ENCODE measurements at places on chromosomes 2 and 18. TPM values are rescaled to one million over a fixed set of nuclear protein-coding genes. Genes with fewer than 3 reads are reported as not detected.

The TXNDC9 gene
- 27.0 TPM for total RNA-seq

The EPC2 gene
- 20.0 TPM for total RNA-seq

The ZEB2 gene
- 13.5 TPM for total RNA-seq

The RTP5 gene
- total RNA-seq, result 0.29 TPM

The MAL gene
- total RNA-seq, result 54.0 TPM

The LRRC30 gene
- total RNA-seq, result not detected

The KLHL14 gene
- not detected for total RNA-seq

The VPS4B gene
- total RNA-seq, result 34.8 TPM

The SERPINB5 gene
- not detected for total RNA-seq

- H3K27me3 ChIP-seq, result peaks cover 2% of the 10 kb centered on the region
- H3K36me3 ChIP-seq, result no peaks in the 10 kb centered on the region
- H3K4me3 ChIP-seq, result no peak overlapping the region
- no peaks in the 10 kb centered on the region for H3K4me1 ChIP-seq
- H3K27ac ChIP-seq, result no peak overlapping the region
These were observed 368.2 kb downstream of the EPHA4 start for GRCh38 chr2:221203856-221204255.

GRCh38 chr2:47300609-47301276 lies 102.2 kb upstream of the MSH2 start:
- H3K4me3 ChIP-seq, result no peak overlapping the region
- H3K27ac ChIP-seq, result no peak overlapping the region
- no peak for DNase-seq
- peaks cover 1% of the 10 kb centered on the region for H3K27me3 ChIP-seq
- H3K4me1 ChIP-seq, result peaks cover 9% of the 10 kb centered on the region

GRCh38 chr2:225993430-225993829 lies 593.9 kb downstream of the NYAP2 start:
- H3K4me1 ChIP-seq, result no peaks in the 10 kb centered on the region
- H3K27me3 ChIP-seq, result peaks cover 4% of the 10 kb centered on the region
- no peak overlapping the region for H3K4me3 ChIP-seq
- DNase-seq, result no peak
- no peak overlapping the region for H3K27ac ChIP-seq

DNA sequence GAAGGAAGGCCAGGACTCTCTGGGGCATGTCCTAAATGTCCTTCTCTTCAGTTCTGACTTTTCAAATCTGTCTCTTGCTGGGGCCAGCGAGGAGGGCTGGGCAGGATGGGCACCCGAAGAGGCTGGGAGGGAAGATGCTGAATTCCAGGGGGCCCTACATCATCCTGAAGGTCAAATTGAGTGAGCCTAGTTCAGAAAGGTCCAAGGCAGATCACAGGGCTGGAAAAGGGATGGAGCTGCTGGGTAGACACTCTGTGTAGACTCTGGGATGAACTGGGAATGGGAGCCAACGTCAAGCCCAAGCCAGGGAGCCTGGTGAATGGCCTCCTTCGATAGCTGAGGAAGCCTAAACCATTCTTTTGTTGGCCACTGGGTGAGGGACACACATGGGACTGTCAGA lies 133.1 kb downstream of the MYCN start:
- DNase-seq, result no peak
- H3K36me3 ChIP-seq, result no peaks in the 10 kb centered on the region
- no peaks in the 10 kb centered on the region for H3K4me1 ChIP-seq
- no peaks in the 10 kb centered on the region for H3K27me3 ChIP-seq
- H3K4me3 ChIP-seq, result no peak overlapping the region

DNA sequence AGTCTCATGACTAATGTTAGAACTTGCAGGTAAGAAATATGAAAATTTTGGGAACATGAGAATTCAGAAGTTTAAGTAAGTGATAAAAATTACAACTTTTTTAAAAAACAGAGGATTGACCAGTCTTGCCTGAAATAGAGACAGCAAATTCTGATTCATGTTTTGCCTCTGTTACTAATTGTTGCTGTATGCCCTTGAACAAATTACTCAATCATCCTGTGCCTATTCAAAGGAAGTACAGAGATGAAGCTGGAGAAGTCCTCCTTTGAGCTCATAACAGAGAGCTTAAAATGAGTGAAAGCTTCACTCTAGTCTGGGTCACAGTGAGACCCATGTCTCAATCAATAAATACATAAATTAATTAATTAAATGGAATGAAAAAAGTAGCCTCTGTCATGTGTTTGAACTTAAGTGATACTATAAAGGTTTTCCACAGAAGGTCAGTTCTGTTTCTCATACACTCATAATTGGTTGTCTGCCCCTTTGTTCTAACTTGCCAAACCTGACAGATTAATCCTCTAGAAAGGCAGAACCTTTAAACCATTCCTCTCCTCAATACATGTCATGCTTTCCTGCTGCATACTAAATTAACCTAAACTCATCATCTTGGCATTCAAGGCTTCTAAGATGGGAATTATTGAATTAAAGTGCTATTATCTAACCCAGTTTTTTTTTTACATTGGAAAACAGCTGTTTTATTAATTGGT lies 374.6 kb upstream of the LRATD1 start:
- H3K4me3 ChIP-seq, result no peak overlapping the region
- H3K4me1 ChIP-seq, result no peaks in the 10 kb centered on the region
- no peak for DNase-seq
- no peaks in the 10 kb centered on the region for H3K36me3 ChIP-seq
- H3K27me3 ChIP-seq, result no peaks in the 10 kb centered on the region
- no peak overlapping the region for H3K27ac ChIP-seq

GRCh38 chr2:162749994-162750393 lies 88.6 kb downstream of the KCNH7 start:
- no peaks in the 10 kb centered on the region for H3K4me1 ChIP-seq
- no peaks in the 10 kb centered on the region for H3K36me3 ChIP-seq
- no peak for DNase-seq
- no peak overlapping the region for H3K4me3 ChIP-seq

DNA sequence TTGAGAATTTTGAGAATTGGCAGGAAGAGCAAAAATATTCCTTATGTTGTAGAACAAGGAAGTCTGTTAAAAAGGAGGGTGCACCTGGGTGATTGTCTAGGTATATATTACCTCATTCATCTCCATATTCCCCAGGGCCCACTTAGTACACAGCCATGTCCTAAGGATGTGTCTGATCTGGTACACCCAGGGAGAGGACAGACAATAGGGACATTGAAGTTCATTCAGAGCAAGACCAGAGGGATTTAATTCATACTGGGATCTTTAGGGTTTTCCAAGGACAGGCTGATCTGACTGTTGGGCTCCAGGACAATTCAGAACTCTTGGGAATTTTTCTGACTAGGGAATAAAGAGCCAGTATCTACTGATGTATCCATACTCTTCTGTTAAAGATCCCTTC lies 112.1 kb downstream of the PHLPP1 start:
- peaks cover 7% of the 10 kb centered on the region for H3K36me3 ChIP-seq
- peaks cover 4% of the 10 kb centered on the region for H3K4me1 ChIP-seq

DNA sequence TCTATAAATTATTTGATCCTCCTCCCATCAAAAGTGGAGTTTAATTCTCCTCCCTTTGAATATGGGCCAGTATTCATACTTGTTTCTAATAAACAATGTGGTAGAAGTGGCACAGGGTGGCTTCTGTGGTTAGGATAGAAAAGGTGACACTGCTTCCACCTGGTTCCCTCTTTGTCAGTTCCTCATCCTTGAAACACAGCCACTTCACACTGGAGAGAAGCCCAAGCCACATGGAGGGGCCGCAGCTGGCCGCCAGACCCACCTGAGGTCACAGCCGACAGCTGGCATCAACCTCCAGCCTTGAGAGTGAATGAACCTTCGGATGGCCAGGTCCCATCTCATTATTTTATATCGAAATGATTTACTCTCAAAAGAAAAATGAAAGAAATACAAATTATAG lies 27.5 kb upstream of the SLC66A3 start:
- no peaks in the 10 kb centered on the region for H3K27me3 ChIP-seq
- no peak for DNase-seq
- H3K4me3 ChIP-seq, result no peak overlapping the region
- H3K36me3 ChIP-seq, result no peaks in the 10 kb centered on the region
- peaks cover 15% of the 10 kb centered on the region for H3K4me1 ChIP-seq

DNA sequence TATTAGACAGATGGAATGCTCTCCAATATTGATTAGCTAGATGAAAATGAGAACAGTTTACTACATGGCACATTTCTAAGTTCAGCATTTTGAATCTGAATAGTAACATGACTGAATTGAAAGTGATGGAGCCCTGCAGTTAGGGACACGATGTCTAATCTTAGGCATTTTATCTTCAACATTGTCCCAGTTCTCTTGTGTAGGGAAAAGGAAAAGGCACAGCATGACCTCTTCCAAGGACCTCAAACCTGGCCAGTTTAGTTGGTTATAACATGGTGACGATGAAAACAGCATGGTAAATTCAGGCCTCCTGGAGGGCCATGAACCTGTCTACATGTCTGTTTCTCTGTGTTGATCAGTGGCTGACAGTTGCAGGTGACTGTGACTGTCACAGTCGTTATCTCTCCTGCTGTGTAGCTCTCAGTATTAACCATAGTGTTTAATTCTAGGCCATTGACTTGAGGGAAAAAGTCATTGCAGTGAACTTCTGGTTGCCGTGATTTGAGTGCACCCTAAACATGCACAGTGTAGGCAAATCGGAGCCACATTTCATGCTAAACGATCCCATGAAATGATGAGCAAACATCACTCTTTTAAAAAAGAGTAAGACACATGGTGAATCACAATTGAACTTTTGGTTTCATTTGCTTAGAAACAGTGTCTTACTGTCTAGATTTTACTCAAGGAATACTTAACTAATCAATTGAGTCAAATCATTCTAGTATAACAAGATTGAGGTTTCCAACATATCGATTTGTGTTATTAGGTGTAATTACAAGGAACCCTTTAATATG lies 129.7 kb downstream of the PHLPP1 start:
- peak; percentile 38 for DNase-seq
- no peaks in the 10 kb centered on the region for H3K27me3 ChIP-seq
- peaks cover 33% of the 10 kb centered on the region for H3K4me1 ChIP-seq

- no peaks in the 10 kb centered on the region for H3K27me3 ChIP-seq
- peaks cover 53% of the 10 kb centered on the region for H3K4me1 ChIP-seq
- peak overlapping the region; percentile 9 for H3K27ac ChIP-seq
- DNase-seq, result no peak
- no peak overlapping the region for H3K4me3 ChIP-seq
These were observed 15.3 kb downstream of the FAM168B start for GRCh38 chr2:131077966-131078365.

DNA sequence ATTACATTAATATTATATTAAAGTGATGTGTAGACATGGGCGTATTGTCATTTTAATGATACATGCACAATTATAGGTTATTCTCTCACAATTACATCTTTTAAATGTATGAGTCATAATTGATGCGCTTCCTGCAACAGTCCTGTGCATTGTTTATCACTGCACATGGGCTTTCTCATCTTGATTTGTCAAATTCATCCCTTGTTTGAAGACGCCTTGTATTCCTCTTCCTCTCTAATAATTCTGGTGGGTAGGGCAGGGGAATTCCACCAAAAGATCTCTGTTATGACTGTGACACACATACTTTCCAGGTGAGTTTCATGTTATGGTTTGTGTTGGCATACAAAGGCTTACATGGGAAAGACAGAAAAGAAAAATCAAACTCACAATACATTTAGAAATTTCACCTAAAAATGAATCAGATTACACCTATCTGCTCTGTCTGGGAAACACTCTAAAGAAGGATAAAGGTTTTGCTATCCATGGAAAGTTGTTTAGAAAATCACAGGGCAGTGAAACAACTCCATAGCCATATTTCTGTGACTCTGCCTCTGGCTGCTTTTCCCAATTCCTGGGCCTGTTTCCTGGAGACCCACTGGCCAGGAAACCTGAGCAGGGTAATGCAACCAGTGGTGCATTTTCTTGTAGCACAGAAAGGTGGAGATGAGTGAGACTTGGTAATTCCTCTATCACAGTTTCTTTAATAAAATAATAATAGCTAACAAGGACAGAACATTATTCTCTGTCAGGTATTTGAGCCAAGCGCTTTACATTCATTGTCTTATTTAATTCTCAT lies 13.2 kb downstream of the SLC9A2 start:
- H3K4me3 ChIP-seq, result no peak overlapping the region
- no peak for DNase-seq
- H3K27ac ChIP-seq, result no peak overlapping the region
- H3K4me1 ChIP-seq, result peaks cover 4% of the 10 kb centered on the region
- peaks cover under 1% of the 10 kb centered on the region for H3K27me3 ChIP-seq

DNA sequence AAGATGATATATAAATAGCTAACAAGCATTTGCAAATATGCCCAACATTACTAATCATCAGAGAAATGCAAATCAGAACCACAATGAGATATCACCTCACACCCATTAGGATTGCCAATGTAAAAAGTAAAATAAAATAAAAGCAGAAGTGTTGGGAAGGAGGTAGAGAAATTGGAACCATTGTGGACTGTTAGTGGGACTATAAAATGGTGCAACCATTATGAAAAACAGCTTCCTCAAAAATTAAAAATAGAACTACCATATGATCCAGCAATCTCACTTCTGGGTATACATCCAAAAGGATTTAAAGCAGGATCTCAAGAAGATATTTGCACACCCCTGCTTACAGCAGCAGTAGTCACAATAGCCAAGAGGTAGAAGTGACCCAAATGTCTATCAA lies 99.8 kb upstream of the DAPL1 start:
- H3K4me3 ChIP-seq, result no peak overlapping the region
- H3K4me1 ChIP-seq, result no peaks in the 10 kb centered on the region
- peaks cover 4% of the 10 kb centered on the region for H3K27me3 ChIP-seq
- DNase-seq, result no peak

GRCh38 chr2:132789066-132789465 lies 119.1 kb upstream of the LYPD1 start:
- no peaks in the 10 kb centered on the region for H3K4me1 ChIP-seq
- no peak overlapping the region for H3K27ac ChIP-seq
- no peak overlapping the region for H3K4me3 ChIP-seq
- no peaks in the 10 kb centered on the region for H3K27me3 ChIP-seq
- H3K36me3 ChIP-seq, result no peaks in the 10 kb centered on the region

GRCh38 chr2:17591846-17592245 lies 51.4 kb downstream of the VSNL1 start:
- DNase-seq, result no peak
- no peak overlapping the region for H3K27ac ChIP-seq
- no peak overlapping the region for H3K4me3 ChIP-seq
- peaks cover 2% of the 10 kb centered on the region for H3K27me3 ChIP-seq
